Body of pancreas (tissue), 4 donors: ENCODE measurements at places on chromosomes 7 and 10. TPM values are rescaled to one million over a fixed set of nuclear protein-coding genes. Genes with fewer than 3 reads are reported as not detected.

Gene SKIDA1
- total RNA-seq, result 0.78 TPM

Gene LRRC18
- not detected for total RNA-seq

DNA sequence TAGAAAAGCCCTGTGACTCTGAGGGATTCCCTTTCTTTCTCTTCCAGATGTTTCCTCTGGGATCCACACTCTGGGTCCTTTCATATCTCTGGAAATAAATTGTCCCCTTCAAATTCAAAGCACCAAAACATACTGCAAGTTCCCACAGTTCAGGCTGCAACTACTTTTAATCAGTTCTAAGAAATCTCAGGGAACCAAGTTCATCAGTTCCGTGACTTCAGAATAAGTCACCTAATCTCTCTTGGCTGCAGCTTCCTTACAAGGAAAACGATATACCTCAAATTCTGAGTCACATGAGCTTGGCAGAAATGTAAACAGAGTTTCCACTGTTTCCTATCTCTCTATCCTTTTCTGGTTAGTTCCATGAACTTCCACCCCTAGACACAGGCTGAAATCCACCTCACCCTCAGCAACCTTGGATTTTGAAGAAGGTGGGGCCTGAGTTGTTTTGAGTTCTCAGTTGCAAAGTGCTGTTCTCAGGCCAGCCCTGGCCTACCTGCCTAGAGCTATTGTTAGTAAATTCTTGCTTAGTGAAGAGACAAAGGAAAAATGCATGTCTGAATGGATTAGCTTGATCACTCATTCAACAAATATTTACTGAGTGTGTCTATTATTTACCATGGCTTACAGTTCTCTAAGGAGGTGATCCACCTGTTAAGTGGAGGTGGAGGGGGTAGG, 59.3 kb upstream of the IL6 start:
- no peak for DNase-seq
- H3K27ac ChIP-seq, result no peak overlapping the region
- no peak overlapping the region for H3K4me3 ChIP-seq
- no peaks in the 10 kb centered on the region for H3K27me3 ChIP-seq
- no peaks in the 10 kb centered on the region for H3K4me1 ChIP-seq

GRCh38 chr7:78563191-78563590, 764.6 kb downstream of the PHTF2 start:
- H3K36me3 ChIP-seq, result no peaks in the 10 kb centered on the region
- no peaks in the 10 kb centered on the region for H3K27me3 ChIP-seq
- no peak overlapping the region for H3K4me3 ChIP-seq
- no peak overlapping the region for H3K27ac ChIP-seq
- no peak for DNase-seq
- no peaks in the 10 kb centered on the region for H3K4me1 ChIP-seq

DNA sequence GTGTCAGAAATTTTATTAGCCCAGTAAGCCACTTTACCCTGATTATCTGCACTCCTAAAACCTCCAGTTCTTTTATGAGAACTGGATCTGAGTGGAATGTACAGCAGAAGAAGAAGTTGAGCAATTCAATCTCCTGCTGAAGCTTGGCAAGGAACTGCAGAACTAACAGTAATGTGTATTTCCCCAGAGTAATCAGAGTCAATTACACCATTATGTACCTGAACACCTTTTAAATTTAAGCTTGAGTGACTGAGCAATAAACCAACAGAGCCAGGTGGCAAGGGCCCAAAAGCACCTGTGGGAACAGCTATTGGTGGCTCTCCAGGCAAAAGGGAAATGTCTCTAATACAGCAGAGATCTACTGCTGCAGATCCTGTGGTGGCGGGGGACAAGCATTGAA, 40.1 kb upstream of the AKR1C2 start:
- no peaks in the 10 kb centered on the region for H3K27me3 ChIP-seq
- DNase-seq, result peak; percentile 84
- no peaks in the 10 kb centered on the region for H3K36me3 ChIP-seq
- peaks cover 28% of the 10 kb centered on the region for H3K4me1 ChIP-seq
- H3K4me3 ChIP-seq, result no peak overlapping the region

DNA sequence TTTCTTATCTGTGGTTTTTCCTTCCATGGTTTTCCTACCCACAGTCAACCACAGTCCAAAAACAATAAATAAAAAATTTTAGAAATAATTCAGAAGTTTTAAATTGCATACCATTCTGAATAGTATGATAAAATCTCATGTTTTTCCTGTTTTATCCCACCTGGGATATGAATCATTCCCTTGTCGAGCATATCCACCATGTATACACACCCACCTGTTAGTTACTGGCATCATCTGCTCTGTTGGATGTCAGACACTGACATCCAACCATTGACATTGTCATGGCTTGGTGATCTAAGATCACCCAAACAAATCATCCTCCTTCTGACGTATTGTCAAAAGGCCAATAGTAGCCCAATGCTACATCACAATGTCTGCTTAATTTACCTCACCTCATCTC, 749.8 kb downstream of the TNS3 start:
- DNase-seq, result no peak
- no peaks in the 10 kb centered on the region for H3K36me3 ChIP-seq
- H3K27me3 ChIP-seq, result no peaks in the 10 kb centered on the region

DNA sequence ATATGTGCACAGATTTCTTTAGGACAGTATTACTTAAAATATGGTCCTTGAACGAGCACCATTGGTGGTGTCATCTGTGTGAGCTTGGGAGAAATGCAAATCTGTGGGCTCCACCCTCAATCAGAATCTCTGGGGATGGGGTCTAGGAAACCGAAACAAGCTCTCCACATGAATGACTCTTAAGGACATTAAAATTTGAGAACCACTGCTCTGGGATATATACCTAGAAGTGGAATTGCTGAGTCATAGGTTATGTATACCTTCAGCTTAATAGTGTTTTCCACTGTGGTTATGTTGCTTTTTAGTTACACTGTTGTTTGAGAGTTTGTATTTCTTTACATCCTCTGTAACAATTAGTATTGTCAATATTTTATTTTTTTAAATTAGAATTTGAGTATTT, 24.0 kb downstream of the ZNRF2 start:
- no peak overlapping the region for H3K27ac ChIP-seq
- H3K4me1 ChIP-seq, result peaks cover 22% of the 10 kb centered on the region
- no peak for DNase-seq
- H3K36me3 ChIP-seq, result no peaks in the 10 kb centered on the region
- no peak overlapping the region for H3K4me3 ChIP-seq

DNA sequence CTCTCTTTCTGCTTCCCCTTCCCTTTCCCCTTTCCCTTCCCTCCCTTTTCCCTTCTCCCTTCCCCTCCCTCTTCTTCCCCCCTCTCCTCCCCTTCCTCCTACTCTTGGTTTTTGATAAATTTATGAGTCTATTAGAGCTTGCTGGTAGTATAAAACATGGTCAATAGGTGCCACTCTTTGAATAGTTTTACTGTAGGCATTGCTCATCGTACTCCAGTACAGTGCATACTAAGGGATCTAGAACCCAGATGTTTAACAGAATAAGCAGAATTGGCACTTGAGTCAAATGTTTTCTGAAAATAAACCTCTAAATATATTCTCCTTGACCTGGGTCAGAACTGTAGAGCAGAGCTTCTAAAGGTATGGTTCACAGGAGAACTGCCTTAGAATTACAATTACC, 126.7 kb downstream of the SORCS3 start:
- no peaks in the 10 kb centered on the region for H3K36me3 ChIP-seq
- H3K27ac ChIP-seq, result no peak overlapping the region
- no peak for DNase-seq
- peaks cover 4% of the 10 kb centered on the region for H3K27me3 ChIP-seq
- no peak overlapping the region for H3K4me3 ChIP-seq
- no peaks in the 10 kb centered on the region for H3K4me1 ChIP-seq

- no peaks in the 10 kb centered on the region for H3K27me3 ChIP-seq
- no peak overlapping the region for H3K4me3 ChIP-seq
- peaks cover 2% of the 10 kb centered on the region for H3K36me3 ChIP-seq
- no peaks in the 10 kb centered on the region for H3K4me1 ChIP-seq
- peak; percentile 11 for DNase-seq
Observed at GRCh38 chr10:132706701-132707100, 79.2 kb downstream of the NKX6-2 start.

DNA sequence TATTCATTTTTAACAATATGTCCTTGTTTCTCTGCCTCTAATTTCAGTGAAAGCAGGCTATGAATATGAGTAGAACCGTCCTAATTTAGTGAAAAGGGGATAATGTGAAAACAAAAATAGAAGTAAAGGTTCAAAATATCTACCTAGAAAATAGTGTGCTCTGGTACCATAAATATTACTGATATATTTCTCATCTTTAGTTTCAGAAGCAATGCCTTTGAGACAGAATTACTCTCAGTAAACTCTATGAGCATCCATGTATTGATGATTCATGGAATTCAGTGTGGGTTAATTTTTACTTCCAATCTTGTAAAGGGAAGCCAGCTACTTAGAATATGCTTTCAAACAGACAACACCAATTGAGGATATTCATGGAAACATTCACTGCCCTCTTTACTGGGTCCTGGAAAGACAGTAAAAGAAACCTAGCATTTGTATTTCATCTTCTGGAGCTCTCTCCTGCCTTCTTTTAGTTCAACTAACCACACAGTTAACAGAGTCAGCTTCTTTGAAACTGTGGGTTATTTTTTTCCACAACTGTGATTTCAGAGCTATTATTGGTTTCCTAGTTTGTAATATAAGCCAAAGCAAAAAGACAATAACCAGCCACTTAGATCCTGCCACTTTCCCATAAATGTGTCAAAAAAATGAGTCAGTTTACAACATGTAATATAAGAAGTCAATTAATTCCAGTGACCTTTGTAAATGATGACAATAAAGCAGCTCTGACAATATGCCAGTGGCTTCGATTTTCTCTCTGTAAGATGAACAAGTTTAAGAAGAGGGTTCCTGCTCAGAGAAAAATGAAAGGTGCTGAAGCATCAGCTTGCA, 1.7 kb downstream of the LRRN3 start:
- H3K4me3 ChIP-seq, result no peak overlapping the region
- DNase-seq, result no peak
- H3K4me1 ChIP-seq, result peaks cover 5% of the 10 kb centered on the region
- no peaks in the 10 kb centered on the region for H3K36me3 ChIP-seq
- no peak overlapping the region for H3K27ac ChIP-seq

GRCh38 chr10:90652519-90652918, 205.3 kb downstream of the HTR7 start:
- DNase-seq, result no peak
- no peaks in the 10 kb centered on the region for H3K27me3 ChIP-seq
- H3K36me3 ChIP-seq, result no peaks in the 10 kb centered on the region
- H3K27ac ChIP-seq, result no peak overlapping the region
- no peak overlapping the region for H3K4me3 ChIP-seq
- H3K4me1 ChIP-seq, result no peaks in the 10 kb centered on the region

Gene PRPS1L1
- total RNA-seq, result not detected

Gene ASB4
- total RNA-seq, result not detected

GRCh38 chr7:11881680-11882079, 49.7 kb upstream of the THSD7A start:
- H3K36me3 ChIP-seq, result no peaks in the 10 kb centered on the region
- no peak for DNase-seq
- no peak overlapping the region for H3K4me3 ChIP-seq
- no peak overlapping the region for H3K27ac ChIP-seq
- H3K4me1 ChIP-seq, result no peaks in the 10 kb centered on the region
- H3K27me3 ChIP-seq, result no peaks in the 10 kb centered on the region
